ENCODE measurements at places on chromosomes 13 and 19.
A peak's percentile ranks its signal among the peaks of the same experiment; 100 is the strongest.

DNA sequence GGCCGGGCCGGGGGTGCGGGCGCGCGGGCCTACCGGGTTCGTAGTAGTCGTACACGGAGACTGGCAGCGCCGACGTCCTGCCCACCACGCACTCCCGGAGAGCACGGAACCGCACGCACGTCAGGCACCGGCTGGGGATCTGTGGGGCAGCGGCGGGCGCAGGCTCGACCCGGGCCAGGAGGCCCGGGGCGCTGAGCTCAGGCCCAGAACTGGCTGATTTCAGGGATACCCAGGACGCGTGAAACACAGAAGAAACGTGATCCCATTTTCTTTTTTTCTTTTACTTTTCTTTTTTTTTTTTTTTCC, 9.0 kb downstream of the F2RL3 start:
- DNase-seq: no peak

GRCh38 chr19:46990991-46991676, 28.5 kb upstream of the NPAS1 start:
- DNase-seq: peak; percentile 89

GRCh38 chr13:86585835-86586234, 786.6 kb upstream of the SLITRK6 start:
- no peak for DNase-seq

DNA sequence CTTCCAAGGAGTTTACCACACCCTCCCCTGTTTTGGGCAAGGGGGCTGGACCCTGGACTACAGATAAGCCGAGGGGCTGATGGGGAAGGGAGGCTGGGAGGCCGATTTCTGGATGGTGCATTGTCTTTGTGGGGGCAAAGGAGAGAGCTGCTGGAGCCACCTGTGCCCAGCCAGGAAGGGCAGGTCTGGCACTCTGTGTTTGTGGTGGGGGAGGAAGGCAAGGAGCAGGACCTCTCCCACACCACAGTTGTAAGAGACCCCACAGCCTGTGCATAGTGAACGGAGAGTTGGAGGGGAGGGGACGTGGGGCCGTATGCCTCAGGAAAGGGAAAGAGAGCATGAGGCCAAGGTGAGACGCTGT, 16.0 kb upstream of the PRR19 start:
- no peak for DNase-seq

DNA sequence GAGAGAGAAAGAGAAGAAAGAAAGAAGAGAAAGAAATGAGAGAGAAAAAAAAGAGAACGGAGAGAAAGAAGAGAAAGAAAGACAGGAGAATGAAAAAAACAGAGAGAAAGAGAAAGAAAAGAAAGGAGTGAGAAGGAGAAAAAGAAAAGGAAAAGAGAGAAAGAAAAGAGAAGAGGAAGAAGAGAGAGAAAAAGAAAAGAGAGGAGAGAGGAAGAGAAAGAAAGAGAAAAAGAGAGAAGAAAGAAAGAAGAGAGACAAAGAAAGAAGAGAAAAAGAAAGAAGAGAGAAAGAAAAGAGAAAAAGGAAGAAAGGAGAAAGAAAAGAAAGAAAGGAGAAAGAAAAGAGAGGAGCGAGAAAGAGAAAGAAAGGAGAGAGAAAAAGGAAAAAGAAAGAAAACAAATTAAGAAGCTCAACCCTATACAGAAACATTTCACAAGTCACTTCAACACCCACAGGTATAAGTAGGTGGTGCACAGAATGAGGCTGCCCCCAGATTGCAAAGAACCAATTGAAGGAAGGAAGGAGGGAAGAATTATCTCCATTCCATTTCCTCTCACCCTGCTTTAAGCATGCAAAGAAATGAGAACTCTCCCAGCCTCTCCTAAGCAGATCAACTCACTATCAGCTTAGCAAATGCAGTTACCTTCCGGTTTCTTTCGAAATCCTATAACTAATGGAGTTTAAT, 98.8 kb upstream of the CACNA1A start:
- DNase-seq: no peak
